ENCODE measurements at places on chromosomes 5 and 9.

GRCh38 chr5:142946547-142947426, 176.6 kb downstream of the ARHGAP26 start:
- DNase-seq: no peak

- no peak for DNase-seq
Measured at GRCh38 chr9:26727471-26727870, 165.1 kb downstream of the CAAP1 start.

- DNase-seq: no peak
Measured at GRCh38 chr9:12640866-12641636, 52.1 kb upstream of the TYRP1 start.

DNA sequence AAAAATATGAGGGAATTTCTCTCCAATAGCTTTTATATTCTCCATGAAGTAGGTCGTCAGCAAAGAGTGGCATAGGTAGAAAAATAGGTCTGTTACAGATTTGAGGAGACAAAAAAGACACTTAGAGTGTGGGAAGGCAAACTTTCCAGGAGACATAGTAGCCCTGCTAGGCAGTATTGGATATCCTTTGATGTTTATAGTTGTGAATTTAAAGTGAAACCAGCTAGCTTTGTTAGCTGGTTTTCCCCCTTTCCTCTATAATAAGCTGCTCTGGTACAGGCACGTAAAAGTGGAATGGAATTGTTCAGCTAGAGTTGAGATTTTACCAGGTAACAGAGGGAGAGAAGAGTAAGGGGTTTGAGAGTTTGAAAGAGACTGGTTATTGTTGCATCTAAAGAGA, 17.1 kb upstream of the APC start:
- no peak for DNase-seq

DNA sequence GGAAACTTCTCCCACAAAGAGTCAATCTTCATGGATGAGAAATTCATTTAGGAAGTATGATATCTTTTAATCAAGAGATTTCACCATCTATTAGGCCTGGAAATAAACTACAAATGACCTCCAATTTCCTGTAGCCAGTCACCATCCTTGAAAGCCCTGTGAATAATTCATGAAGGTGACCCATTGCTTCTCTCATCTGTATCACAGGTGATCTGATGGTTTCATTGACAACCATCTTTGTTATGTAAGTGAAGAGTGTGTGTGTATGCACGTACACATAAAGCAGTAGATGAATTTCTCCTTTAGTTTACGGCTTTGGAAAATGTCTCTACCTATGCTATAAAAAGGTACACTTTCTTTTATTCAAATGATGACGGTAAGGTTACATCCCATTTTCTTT, 644.1 kb upstream of the KLF4 start:
- no peak for DNase-seq

GRCh38 chr5:92525131-92525530, 1055.9 kb downstream of the NR2F1-AS1 start:
- no peak for DNase-seq

GRCh38 chr5:103951776-103952175, 389.2 kb upstream of the NUDT12 start:
- DNase-seq: no peak

GRCh38 chr5:141478321-141478945, 2.7 kb downstream of the PCDHGC3 start:
- no peak for DNase-seq

DNA sequence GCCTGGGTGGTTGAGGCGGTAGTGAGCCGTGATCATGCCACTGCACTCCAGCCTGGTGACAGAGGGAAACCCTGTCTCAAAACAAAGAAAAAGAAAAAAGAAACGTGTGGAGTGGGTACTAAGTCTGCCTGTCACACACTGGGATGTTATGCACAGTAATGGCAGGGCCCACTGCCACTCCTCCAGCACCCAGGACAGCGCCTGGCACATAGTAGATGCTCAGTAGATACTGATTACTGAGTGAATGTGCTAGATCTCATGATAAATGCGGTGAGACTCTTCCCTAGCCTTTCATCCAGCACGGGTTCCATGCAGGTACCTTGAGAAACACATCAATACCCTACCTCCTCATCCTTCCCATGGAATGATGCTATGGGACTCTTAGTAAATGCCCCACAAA, 87.4 kb upstream of the HSPA9 start:
- DNase-seq: no peak

DNA sequence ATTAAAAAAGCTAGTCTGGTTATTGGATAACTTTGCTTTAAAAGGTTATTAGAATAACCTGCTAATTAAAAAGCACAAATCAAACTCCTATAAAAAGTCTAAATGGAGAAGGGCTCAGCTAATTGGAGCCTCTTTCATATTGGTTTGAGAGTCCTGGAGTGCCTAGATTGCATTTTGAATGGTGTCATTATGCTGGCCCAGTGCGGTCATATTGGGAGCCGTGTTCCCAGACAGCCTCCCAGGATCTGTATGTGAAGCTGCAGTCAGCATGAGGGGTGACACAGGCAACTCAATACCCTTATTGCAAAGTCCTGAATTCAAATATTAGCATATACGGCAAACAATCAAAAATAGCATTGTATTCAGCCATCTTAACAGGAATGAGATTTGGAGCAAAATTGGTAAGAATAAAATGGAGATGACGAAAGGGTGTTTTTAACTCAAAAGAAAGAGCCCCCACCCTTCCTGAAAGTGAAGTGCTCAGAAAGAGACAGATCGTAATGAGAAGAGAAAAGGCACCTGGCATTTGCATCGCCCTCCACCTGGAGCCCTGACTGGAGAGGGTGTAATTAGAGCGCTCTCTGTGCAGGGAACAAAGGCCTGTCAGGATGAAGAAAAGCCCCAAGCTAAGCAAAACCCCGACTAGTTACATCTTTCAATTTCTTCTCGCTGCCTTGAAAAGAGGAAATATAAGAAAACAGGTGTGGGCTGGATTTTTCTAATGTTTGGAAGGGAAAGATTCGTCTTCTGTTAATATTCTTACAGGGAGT, 621.0 kb upstream of the ADAMTS16 start:
- DNase-seq: no peak

DNA sequence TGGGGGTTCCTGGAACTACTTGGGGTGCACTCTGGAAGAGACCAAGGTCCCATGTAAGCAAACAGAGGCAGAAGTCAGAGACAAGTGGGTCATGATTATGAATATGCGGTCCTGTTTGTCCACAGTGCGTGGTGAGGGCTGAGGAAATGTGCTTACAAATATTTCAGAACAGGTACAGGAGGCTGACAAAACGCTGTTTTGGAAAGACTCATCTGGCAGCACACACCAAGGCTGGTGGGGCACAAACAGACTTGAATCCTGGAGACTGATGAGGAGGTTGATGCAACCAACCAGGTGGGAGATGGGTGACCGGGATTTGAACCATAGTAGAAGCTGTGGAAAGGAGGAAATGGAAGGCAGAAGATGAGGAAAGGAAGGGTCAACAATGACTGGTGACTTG, 83.8 kb downstream of the ADRB2 start:
- no peak for DNase-seq

- DNase-seq: no peak
Measured at GRCh38 chr5:35908228-35908627, 30.2 kb downstream of the CAPSL start.

- DNase-seq: peak; percentile 68
Measured at GRCh38 chr5:180291943-180292831, at the start of gene MAPK9. Gene MAPK9, minus strand, starts transcription at chr5:180292083. Its CDS starts 11,522 bp downstream, at chr5:180280561.

DNA sequence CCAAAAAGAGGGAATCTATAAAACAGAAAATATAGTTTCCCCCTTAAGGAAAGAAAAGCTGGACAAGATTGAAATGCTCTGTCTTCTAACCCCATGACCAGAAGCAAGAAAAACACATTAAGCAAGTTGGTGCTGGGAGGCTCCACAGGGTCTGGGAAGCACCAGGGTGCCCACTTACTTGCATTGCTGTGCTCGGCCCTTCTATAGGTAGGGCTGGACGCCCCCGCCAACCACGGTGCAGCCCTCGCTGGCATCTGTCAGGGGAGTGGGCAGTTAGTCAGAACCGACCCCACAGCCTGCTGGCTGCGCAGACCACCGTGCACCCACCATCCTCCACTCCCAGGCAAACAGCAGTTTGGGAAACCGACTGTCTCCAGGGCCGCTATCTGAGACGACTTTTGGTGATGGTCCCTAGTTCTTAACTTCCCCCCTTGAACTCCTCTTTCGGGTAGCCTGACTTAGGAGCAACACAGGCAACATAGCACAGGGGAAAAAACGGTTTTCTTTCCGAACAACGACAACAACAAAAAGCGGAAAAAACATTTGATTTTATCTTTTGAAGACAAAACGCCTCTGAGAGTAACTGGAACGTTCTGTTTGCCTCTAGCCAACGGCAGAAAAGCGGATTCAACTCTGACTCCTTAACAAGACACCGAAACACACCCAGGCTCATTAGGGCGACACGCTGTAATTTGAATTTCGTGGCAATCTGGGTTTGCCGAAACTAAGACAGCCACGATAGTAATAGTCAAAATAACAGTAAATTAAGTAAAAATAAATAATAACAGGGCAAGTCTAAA, 3.9 kb downstream of the IRX2 start:
- no peak for DNase-seq

- no peak for DNase-seq
Measured at GRCh38 chr5:16582081-16582480, 34.7 kb downstream of the RETREG1 start.

DNA sequence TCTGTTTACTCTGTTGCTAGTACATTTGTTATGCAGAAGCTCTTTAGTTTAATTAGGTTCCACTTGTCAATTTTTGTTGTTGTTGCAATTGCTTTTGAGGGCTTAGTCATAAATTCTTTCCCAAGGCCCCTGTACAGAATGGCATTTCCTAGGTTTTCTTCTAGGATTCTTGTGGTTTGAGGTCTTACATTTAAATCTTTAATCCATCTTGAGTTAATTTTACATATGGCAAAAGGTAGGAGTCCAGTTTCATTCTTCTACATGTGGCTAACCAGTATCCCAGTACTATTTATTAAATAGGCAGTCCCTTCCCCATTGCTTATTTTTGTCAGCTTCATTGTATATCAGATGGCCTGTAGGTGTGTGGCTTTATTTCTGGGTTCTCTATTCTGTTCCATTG, 792.4 kb downstream of the PTPRD start:
- DNase-seq: no peak

DNA sequence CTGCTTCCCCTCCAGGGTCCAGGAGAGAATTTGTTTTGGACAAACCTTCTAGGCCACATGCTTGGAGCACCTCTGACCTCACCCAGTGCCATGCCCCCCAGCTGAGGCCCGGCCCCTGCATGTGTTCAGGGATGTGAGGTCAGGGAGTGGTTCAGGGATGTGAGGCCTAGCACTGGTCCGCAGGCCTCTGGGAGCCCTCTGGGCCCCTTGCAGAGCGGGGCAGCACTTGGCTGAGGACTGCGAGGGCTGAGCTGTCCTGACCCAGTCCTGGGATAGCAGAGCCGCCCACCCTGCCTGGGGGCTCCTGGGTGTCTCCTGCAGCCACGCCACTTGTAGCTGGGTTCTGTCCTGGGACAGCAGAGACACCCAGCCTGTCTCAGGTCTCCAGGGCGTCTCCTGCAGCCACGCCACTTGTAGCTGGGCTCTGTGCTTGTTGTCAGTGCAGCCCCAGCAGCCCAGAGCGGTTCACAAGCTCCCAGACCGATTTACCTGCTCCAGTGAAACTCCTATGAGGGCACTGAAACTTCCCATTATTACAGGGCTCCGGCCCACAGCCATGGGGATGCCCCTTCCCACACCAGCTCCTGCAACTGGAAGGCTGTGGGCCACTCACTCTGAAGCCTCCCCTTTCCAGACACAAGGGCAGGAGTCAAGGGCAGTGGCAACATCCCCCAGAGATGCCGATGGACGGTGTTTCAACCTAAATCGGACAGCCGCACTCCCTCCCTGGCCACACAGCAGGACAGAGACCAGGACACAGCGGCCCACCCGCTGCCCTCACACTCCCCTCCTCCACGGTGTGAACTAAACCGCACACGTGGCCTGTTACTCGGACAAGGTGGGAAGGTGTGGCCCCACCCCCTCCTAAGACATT, 5.4 kb upstream of the CEP72 start:
- no peak for DNase-seq

- DNase-seq: no peak
Measured at GRCh38 chr9:134483361-134484184, 157.3 kb downstream of the RXRA start.

GRCh38 chr5:99315413-99316183, 386.8 kb upstream of the CHD1 start:
- no peak for DNase-seq

DNA sequence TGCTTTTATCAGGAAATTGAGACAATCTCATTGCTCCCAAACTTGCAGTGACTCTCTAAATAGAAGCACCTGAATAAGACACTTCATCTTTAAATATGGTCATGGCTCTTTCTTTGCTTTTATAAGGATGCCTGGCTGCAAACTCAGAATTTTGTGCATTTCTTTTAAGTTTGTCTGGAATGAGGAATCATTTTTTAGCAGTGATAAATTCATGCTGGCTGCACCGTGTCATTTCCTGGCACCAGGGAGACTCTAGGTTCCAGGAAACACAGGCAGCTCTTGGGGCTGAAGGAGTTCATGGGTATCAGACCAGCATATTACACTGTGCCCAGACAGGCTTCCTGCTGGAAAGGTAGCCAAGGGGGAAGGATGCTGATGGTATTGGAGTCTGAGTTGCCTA, 109.9 kb downstream of the NUDT12 start:
- no peak for DNase-seq

DNA sequence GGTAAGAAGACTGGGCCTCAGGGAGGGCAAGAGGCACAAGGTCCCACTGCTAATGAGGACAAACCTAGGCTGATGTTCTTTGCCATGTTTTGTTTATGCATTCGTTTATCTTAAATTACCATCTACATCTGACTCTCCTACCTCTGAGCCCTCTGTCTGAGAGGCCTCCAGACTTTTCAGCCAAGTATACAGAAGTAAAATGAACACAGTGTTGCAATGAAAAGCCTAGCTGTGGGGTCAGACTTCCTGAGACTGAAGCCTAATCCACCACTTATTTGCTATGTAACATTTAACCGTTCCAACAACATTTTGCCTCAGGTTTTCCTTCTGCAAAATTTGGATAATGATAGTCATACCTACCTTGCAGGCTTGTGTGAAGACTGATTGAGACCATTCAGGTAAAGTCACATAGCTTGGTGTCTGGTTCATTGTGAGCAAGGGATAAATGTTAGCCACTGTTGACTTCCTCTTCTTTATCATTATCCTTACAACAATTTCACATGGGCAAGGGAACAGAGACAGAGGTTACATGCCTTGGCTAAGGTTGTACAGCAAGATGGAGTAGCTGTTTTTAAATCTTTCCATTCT, 374.9 kb upstream of the CLINT1 start:
- DNase-seq: no peak

DNA sequence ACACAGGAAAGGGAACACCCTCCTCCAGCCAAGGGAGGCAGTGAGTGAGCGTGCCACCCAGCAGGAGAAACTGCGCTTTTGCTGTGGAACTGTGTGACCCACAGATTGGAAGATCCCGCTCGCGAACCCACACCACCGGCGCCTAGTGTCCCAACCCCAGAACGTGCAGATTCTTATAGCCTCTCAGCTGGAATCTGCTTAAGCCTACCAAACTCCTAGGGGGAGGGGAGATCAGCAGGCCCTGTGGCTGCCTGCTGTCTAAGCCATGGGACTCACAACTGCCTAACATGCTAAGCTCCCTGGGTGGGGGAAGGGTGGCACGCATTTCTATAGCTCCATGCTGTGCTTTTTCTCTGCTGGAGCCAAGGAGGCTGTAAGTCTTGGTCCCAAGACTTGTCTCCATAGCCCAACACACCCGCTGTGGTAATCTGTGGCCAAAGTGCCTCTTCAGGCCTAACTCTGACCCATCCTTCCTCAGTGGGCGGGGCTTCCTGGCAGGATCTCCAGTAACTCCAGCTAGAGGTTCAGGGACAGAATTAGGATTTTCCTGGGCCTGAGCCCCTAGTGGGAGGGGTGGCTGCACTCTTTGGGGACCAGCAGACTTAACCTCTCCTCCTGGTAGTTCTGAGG, 485.0 kb downstream of the TAF11L14 start:
- no peak for DNase-seq

GRCh38 chr5:180790020-180790419, 12.6 kb downstream of the MGAT1 start:
- DNase-seq: no peak

Measured in stimulated activated CD8-positive, alpha-beta memory T cell treated with anti-CD3 and anti-CD28 coated beads, Interleukin-2, amount 100 ng/mL, for 1 hour (primary cell).